ENCODE measurements at places on chromosomes 12 and 14.

GRCh38 chr14:69657950-69658355 lies 46.6 kb downstream of the SUSD6 start:
- DNase-seq = no peak

- no peak for DNase-seq
Measured at GRCh38 chr14:87847216-87847755, 145.7 kb downstream of the GALC start.

DNA sequence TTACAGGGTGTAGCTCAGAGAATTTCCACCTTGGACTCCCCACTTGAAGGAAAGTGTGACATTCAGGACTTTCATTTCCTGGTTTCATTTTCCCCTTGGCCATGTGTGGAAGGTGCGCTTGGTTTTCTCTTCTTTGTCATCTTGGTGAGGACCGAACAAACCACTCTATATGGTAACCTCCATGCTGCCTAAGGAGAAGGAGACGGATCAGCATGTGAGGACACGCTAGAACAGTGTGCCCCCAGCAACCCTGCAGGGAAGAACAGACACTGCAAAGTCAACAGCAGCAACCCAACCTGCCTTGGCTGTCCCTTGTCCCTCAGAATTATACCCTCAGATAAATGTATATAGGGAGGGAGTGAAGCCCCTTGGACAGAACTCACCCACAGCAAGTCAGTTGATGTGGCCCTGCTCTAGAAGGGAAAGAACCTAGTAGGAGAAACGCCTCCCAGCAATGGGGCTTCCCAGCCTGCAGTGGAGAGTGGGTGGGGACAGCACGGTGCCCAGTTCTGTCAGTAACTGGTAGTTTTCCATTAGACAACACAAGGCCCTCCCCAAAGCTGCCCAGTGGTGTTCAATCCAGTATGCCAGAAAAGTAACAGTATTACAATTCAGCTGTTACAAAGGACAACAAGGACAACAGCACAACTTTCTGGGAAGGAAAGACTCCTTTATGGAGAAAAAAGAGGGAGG lies 18.9 kb upstream of the COCH start:
- no peak for DNase-seq

- peak; percentile 58 for DNase-seq
Measured at GRCh38 chr12:118307069-118307954, 65.4 kb downstream of the TAOK3 start.

- no peak for DNase-seq
Measured at GRCh38 chr14:104427131-104427851, 152.3 kb upstream of the C14orf180 start.

DNA sequence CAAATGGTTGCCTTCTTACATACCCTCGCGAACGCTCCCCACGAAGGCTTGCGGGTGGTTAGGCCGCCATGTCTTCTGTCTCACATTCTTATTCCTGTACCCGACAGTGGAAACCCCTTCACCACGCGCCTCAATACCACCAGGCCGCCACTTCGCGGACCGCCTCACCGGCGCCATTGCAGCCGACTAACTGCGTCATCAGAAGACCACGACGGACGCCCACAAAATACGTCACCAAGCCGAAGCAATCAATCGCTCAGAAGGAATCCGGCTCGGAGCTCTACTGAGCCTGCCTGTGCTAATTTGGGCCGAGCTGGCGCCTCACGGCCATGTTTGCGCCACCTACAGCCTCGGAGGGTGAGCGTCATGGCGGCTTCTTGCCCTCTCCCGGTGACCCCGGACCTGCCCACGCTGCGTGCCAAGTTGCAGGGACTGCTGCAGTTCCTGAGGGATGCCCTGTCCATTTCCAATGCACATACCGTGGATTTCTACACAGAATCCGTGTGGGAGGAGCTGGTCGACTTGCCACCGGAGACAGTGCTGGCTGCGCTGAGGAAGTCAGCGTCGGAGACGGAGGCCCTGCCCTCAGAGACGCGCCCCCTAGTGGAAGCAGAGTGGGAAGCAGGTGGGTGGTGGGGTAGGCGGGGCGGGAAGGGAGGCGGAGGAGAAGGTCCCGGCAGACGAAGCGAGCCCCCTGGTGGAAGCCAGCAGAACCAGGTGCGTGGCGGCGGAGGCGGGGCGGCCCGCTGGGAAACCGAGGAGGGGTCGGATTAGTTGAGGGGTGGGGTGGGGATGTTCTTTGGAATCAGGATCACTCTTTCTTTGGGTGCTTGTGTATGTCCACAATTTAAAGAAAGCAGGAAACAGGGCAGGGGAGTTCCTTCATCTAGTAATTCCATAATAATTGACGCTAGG lies at the start of the genes CCDC59 and METTL25:
Gene CCDC59 (minus strand): TSS at position 188 of the 915 bp plus-strand sequence. CDS start 11 bp downstream, at position 177.
Gene METTL25 (plus strand): TSS at position 330 of the 915 bp plus-strand sequence. CDS start 37 bp downstream, at position 367.
- DNase-seq = peak; percentile 96

All from retinal pigment epithelial cell (primary cell).